Dermis microvascular lymphatic vessel endothelial cell (primary cell): ENCODE measurements at places on chromosomes 12 and 14. TPM values are rescaled to one million over a fixed set of nuclear protein-coding genes. Genes with fewer than 3 reads are reported as not detected.

GRCh38 chr14:91021991-91022621 is 38.3 kb downstream of the RPS6KA5 start:
- DNase-seq, result no peak

Gene SMIM41
- total RNA-seq, result under 0.01 TPM in 2 replicates

- no peak for DNase-seq
Measured at GRCh38 chr14:56979936-56980335, 169.7 kb upstream of the OTX2 start.

DNA sequence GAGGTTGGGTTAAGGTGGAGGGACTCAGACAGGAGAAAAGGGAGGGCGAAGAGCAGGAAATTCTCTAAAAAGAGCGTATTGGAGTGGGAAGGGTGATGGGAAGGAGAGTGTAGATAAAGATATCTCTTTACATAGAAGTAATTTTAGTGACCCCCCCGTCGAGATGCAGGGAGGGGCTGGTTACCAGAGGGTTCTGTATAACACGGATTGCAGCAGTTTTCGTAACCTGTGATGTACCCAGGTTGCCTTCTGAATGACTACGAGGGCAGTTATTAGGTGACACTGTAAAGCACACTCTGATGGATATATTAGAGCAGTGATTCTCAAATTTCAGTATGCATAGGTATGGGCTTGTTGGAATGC is 443 bp downstream of the DNAL1 start:
- DNase-seq, result no peak

DNA sequence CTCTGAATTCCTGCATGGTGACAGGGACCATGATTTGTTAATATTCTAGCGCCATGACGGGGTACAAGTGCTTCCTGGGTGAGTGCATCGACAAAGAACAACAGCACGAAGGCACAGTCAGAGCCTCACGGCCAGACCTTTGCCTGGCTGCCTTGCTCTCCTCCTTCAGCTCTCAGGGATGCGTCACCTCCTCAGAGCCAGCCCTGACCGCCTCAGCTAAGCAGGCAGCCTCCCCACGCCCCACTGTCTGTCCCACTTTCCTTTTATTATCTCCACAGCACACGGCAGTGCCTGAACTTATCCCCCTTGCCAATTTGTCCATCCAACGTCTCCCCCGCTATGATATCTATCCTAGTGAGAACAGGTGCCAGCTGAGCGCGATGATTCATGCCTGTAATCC is 16.5 kb upstream of the FZD10 start:
- no peak for DNase-seq

- DNase-seq, result no peak
Measured at GRCh38 chr12:68334132-68334531, 2.0 kb upstream of the MDM1 start.
